ENCODE measurements at places on chromosomes 1 and 21.

GRCh38 chr1:228972576-228972975, 237.3 kb downstream of the RHOU start:
- DNase-seq, result no peak

GRCh38 chr1:198776602-198777029, 137.8 kb downstream of the PTPRC start:
- DNase-seq, result no peak

DNA sequence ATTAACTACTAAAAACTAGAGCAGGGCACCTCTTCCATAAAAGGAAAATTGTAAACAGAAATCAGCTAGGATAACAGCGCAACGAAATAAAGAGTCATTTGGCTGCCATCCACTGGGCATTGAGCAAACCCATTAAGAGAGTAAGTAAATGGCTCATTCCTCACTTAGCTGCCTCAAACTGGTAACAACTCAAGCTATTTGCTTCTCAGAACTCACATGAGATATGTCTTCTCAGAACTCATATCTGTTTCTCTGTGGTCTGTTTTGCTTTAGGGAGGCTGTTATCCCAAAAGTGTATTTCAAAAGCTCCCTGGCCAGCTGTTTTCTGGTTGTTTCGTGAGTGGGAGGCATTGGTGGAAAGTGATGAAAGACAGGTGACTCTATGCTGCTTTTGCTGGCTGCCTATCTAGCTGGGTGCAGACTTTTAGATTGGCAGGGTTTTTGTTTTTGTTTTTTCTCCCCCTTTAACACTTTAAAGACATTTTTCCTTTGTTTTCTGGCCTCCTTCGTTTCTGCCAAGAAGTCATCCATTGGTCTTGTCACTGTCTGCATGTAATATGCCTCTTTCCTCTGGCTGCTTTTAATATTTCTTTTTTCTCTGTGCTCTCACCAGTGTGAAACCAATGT, 269.2 kb upstream of the RGS18 start:
- DNase-seq, result peak; percentile 2

GRCh38 chr1:17545356-17545755, 5.9 kb downstream of the ARHGEF10L start:
- no peak for DNase-seq

GRCh38 chr1:37919277-37919676, 27.6 kb downstream of the INPP5B start:
- DNase-seq, result no peak

- no peak for DNase-seq
These were observed 128.0 kb downstream of the SLC44A5 start for GRCh38 chr1:75482951-75483350.

DNA sequence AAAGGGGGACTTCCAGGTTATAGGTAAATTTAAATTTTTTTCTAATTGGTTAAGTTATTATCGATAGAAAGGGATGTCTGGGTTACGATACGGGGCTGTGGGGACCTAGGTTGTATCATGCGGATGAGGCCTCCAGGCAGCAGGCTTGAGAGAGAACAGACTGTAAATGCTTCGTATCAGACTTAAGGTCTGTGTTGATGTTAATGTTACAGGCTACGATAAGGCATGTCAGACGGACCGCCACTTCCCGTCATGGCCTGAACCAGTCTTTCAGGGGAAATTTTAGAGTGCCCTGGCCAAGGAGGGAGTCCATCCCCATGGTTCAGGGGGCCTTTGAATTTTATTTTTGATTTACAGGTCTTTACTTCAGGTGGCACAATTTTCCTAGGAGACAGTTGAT, 16.7 kb downstream of the ABCG1 start:
- no peak for DNase-seq

DNA sequence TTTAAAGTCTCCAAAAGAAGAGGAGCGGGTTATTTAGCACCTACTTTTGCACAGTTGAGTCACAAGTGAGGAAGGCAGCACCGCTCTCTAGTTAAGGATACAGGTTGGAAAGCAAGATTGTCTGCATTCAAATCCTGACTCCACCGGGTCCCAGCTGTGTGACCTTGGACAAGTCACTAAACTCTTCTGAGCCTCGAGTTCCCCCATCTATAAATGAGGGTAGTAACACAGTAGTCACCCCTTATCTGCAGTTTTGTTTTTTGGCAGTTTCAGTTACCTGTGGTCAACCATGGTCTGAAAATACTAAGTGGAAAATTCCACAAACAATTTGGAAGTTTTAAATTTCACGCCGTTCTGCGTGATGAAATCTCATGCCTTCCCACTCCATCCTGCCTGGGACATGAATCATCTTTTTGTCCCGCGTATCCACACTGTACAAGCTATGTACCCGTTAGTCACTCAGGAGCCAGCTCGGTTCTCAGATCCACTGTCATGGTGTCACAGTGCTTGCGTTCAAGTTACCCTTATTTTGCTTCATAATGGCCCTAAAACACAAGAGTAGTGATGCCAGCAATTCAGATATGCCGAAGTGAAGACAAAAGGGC, 49.4 kb downstream of the CAPZB start:
- DNase-seq, result no peak

DNA sequence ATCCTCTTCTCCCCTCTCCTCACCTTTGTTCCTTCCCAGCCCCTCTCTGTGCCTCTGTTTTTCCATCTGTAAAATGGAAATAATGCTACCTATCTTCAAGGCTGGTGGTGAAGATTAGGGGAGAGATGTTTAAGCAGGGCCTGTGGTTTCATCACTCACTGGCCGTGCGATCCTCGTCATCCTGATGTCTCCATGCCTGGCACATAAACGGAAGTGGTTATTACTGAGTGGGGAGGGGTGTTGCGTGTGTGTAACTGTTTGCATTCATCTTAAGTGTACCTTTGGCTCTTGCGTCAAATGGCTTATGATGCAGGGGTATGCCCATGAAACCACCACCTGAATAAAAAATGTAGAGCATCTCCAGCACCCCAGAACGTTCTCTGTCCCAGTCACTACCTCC, 17.2 kb upstream of the C1QA start:
- DNase-seq, result no peak

DNA sequence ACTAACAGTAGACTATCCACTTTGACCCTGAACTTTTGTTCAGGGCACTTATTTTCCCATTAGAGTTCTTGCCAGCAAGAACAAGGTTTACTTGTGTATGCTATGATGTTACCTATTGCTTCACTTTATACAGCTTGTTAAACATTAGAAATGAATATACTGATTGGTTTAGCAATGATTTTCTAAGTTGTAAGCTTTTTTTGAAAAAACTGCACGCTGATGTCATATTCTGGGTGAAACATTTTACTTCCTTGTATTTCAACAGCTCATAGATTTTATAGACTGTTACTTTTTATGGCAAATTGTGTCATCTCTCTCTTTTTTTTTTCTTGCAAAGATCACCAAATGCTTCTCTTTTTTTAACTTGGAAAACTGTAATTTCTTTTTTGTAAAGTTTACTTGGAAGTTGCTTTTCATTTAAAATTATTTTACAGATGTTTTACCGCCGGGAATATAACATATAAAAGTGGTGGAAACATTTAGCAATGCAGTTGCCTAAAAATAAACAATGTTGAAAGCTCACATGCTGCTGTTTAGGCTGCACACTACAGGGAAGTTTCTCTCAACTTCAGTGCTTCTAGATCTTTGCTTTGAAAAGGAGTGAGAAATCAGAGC, 215.3 kb upstream of the NFIA start:
- DNase-seq, result no peak

DNA sequence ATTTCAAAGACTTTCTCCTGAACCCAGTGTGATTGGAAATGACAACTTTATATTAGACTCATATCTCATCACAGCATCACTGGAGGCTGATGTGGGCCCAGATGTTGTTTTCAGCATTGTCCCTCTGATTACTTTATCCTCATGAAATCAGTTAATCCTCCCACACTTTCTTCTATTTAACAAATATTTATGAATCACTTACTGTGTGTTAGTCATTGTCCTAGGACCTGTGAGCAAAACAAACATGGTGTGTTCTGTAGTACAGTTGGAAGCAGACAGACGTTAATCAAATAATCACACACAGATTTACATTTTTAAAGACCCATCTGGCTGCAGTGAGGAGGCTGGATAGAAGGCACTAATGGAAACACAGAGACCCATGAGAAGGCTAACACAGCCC, 383.7 kb downstream of the PRDM2 start:
- no peak for DNase-seq

DNA sequence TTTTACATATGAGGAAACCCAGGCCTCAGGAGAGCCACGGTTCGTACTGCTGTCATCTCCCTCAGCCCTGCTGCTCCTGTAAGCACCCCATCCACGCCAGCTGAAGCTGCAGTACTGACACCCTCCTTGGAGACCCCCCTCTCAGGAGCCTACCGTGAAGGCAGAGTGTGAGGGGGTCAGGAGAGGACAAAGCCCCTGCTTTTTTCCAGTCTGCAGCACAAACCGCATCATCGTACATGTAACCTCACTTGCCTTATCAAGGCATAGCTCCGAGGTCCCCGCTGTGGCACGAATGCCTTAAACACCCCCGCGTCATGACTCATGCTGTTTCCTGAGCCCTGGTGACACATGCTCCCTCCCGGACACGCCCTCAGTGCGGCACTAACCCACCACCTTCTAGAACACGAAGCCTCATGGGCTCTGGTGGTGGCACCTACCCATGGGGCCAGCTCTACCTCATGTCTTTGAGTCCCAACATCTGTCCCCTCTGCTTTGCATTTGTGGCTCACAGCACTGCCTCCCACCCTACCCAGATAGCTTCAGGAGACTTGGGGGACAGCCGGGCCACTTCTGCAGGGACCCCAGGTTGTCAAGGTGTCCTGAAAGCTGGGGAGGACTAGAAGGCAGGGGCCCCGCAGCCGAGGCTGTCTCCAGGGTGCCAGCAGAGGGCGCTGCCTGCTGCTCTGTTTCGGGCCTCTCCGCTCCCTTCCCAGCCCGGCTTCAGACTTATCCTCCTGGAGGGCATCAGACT, 4.9 kb downstream of the SH3BGRL3 start:
- peak; percentile 26 for DNase-seq

GRCh38 chr1:92365378-92366039, 66.7 kb downstream of the RPAP2 start:
- DNase-seq, result no peak

GRCh38 chr1:218425647-218426342, 80.7 kb downstream of the TGFB2 start:
- DNase-seq, result no peak

- no peak for DNase-seq
These were observed 4.6 kb downstream of the PLPP3 start for GRCh38 chr1:56574794-56575193.

DNA sequence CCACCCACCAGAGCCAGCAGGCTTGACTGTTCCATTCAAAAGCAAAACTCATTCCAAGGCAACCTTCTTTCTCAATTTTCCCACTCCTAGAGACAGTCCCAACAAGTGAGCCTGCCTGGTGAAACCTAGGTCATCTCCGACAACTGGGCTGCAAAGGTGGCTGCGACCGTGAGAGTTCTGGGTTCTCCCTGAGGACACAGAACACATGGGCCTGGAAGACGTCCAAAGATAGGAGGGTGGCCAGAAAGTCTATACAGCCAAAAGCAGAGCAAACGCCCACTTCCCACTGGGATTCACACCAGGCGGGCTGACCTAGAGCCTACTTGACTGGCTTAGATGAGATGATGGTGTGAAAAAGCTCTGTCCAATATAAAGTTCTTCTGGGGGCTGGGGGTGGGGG, 90.2 kb upstream of the GRIK3 start:
- no peak for DNase-seq

- DNase-seq, result no peak
These were observed 90.9 kb downstream of the TMEM200B start for GRCh38 chr1:29032841-29033240.

DNA sequence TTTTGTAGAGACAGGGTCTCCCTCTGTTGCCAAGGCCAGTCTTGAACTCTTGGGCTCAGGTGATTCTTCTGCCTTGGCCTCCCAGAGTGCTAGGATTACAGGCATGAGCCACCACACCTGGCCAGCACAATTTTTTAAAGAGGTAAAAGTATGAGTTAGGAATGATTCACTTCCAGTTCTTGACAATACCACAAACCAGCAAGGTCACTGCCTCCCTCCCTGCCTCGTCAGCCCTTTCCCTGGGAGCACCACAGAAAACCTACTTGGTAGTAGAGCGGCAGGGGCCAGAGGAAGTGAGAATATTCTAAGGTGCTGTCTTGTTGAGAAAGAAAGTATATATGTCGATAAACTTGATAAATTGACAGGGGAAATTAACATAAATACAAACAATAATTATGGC, 10.8 kb upstream of the CDA start:
- no peak for DNase-seq

- no peak for DNase-seq
These were observed 15.8 kb downstream of the THBS3 start for GRCh38 chr1:155191904-155192303.

- no peak for DNase-seq
These were observed 182.2 kb downstream of the AMY1C start for GRCh38 chr1:103931891-103932290.

DNA sequence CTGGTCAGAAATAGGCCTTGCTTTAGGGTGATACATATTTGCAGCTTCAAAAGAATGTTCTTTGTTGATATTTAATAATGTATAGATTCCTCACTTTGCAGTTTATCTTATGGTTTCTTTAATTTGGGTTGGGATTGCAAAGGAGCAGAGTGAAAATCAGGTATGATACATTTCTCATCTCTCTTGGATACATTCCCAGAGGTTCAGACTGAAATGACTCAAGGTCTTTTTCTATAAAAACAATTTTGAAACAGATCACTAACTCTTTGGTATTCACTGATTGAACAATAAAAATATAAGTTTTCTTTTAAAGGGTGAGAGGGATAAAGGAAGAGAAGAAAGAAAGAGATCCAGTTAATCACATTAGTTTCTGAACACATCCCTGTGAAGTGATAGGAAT, 606.5 kb upstream of the CAMK1G start:
- DNase-seq, result no peak

GRCh38 chr1:60503266-60503925, 429.8 kb upstream of the C1orf87 start:
- DNase-seq, result no peak

GRCh38 chr1:76674689-76675210, 192.5 kb upstream of the ST6GALNAC5 start:
- no peak for DNase-seq

GRCh38 chr1:194644528-194644927, 1458.1 kb upstream of the B3GALT2 start:
- no peak for DNase-seq

DNA sequence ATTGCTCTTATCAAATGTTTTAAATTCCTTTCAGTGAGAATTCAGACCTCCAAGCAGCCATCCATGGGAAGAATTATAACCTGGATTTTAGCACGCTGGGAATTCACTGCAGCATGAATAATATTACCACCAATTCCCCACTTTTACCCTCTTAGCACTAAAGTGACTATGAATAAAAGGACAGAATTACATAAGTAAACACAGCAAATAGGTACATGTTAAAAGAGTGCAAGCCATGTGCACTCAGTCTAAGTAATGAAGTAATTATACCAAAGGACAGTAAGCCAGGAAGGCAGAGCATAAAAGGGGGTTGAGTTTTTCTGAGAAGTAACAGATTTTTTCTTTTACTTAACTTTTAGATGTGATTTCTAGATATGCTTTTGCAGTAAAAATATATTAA, 176.3 kb downstream of the DENND1B start:
- peak; percentile 24 for DNase-seq

GRCh38 chr1:205972081-205972480, 28.8 kb upstream of the SLC26A9 start:
- no peak for DNase-seq
